ENCODE measurements at places on chromosomes 6 and 20.

- DNase-seq: no peak
Observed at GRCh38 chr20:62451970-62452369, 23.8 kb downstream of the GATA5 start.

DNA sequence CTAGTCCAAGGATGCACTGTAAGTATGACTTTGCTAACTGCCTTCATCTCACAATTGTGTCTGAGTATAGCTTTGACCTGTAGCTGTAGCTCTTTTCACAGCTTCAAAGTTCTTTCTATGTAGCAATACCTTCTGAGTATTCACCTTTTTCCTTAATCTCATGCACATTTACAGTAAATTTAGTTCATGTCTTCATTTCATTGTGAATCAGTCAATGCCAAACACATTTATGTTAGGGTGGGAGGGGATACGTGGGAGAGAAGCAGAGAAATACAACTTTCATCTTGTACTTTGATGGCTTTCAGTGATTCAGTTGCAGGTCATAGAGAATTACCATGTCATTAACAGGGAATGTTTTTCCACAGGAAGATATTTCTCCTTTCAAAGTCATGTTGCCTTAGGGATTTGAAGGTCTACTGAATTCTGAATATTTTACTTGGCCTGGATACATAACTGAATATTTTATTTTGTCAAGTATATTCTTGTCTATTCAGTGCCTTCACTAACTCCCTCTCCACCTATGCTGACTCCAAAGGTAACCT, 119.2 kb downstream of the TINAG start:
- DNase-seq: peak; percentile 60

GRCh38 chr6:140051521-140052512, 677.4 kb upstream of the CITED2 start:
- peak; percentile 99 for DNase-seq

- no peak for DNase-seq
Observed at GRCh38 chr6:20447581-20448132, 46.0 kb downstream of the E2F3 start.

- no peak for DNase-seq
Observed at GRCh38 chr6:106092279-106092678, 6.1 kb downstream of the PRDM1 start.

- no peak for DNase-seq
Observed at GRCh38 chr6:29723666-29724588, 693 bp downstream of the HLA-F start.

DNA sequence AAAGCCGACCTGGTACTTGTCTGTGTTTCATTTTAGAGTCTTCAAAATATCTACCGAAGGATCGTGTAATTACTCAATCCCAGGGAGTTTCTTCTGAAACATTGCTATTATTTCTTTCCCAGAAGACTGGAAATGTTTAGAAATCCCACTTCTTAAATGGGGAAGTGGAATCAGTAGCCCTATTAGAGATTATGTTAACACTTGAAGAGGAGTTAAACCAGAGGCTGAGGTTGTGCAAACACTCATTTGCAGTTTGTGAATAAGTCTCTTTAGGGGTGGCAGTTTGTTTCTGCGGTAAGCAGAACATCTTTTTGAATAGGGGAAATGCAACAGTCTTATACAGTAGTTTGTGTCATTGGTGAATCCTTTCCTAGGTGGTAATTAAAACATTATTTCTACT, 21.3 kb downstream of the DSP start:
- DNase-seq: no peak

DNA sequence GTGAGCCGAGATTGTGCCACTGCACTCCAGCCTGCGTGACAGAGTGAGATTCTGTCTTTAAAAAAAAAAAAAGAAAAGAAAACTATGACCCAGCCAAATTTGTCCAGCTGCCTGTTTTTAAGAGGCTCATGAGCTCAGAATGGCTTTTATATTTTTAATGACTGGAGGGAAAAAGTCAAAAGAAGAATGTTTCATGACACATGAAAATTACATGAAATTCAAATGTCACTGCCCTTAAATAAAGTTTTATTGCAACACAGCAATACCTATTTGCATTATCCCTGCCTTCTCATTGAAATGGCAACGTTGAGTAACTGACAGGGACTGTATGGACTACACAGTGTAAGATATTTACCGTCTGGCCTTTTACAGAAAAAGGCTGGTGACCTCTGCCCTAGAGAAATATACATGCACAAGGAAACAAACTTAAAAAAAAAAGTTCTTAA, 11.4 kb downstream of the SENP6 start:
- DNase-seq: no peak

DNA sequence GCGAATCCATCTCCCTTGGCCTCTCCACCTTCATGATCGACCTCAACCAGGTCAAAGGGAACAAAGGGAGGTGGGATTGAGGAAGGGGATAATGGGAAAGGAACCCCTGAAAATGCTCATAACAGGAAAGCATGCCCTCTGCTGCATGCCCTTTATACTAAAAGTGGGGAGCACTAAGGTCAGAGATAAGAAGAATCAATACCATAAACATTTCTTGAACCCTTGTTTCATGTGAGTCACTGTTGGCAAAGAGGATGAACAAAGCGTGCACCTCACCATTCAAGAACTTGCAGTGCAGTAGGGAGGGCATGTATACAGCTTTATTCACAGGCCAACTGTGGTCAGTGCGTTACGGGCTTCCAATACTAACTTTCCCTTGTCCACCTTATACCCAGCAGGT, 1.7 kb upstream of the SAPCD1 start:
- no peak for DNase-seq

DNA sequence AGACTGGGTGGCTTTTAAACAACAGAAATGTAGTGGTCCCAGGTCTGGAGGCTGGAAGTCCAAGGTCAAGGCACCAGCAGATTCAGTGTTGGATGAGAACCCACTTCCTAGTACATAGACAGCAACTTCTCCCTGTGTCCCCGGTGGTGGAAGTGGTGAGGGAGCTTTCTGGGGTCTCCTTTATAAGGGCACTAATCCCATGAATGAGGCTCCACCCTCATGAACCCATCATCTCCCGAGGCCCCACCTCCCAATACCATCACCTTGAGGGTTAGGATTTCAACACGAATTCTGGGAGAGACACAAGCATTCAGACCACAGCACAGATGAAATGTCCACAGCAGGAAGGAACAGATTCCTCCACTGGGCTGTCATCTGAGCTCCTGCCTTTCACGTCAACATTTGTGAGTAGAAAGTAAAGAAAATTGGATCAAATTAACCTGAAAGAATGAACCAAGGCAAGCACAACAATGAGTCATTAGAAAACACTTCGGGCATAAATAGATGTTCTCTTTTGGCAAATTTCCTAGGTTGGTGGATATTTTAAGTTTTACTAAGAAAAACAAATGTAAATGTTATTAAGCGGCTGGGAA, 130.7 kb downstream of the RNASET2 start:
- DNase-seq: peak; percentile 40

GRCh38 chr6:75144386-75144785, 61.5 kb downstream of the COL12A1 start:
- DNase-seq: no peak

- no peak for DNase-seq
Observed at GRCh38 chr6:29925321-29925720, 17.0 kb upstream of the HLA-A start.

DNA sequence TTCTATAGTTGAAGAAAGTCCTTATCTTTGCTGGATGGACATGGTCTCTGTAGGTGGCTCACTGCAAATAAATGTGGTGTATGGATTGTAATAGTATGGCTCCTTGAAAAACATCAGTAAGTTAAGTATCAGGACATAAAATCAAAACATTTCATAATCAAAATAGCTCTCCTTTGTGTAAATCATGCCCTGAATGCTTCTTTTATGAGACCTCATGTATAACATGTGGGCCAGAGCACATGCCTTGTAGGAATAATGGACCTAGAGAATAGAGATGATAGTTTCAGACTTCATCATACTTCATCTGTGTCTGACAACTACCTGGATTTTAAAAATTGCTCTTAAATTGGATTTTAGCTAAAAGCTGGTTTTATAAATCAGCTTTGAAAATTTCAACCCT, 159.9 kb downstream of the ASCC3 start:
- no peak for DNase-seq

DNA sequence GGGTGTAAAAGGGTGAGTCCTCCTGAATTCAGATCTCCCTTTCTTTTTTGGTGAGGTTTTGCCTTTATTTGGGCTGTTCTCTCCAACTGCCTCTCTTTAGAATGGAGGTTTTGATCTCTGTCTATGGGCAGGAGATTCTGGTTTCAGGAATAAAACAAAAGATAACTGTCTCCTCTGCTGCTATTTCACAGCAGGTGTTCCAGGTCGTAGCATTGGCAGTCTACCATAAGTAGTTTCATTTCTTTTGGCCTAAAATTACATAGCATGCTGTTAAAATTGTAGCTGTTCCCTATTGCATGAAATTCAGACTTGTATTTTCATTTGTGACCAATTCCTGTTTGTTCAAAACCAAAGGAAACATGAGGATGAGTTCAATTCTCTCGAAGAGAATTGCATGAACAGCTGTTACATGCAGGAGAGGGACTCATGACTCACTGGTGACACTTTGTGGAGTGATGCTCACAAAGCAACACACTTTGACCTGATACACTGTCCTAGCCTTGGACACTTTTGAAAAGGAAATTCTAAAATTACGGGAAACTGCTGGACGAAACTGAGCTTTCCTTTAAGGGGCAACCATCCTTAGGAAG, 76.8 kb upstream of the SIRPG start:
- DNase-seq: no peak

DNA sequence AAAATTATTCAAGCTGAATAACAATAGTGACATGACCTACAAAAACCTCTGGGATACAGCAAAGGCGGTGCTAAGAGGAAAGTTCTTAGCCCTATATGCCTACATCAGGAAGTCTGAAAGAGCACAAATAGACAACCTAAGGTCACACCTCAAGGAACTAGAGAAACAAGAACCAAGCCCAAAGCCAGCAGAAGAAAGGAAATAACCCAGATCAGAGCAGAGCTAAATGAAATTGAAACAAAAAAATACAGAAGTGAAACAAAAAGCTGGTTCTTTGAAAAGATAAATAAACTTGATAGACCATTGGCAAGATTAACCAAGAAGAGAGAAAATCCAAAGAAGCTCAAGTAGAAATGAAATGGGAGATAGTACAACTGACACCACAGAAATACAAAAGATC, 47.6 kb upstream of the NOTCH4 start:
- DNase-seq: no peak

DNA sequence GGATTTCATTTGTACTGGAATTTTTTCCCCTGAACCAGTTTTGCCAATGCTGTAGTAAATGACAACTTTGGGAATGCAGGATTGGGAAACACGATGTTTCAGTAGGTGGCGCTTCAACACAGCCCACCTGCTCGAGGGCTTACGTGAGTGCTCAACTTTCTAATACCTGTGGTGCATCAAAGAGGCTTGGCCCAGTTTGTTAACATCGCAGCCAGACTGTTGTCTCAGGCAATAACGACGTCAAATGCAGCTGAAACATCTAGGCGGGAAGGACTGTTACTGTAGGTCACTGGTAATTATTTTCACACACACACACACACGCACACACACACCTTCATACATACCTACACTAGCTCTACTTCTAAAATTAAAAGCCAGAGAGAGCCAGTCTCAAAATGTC, 815.5 kb upstream of the SLC35B3 start:
- peak; percentile 74 for DNase-seq

GRCh38 chr6:18395177-18395855, 8.2 kb downstream of the RNF144B start:
- no peak for DNase-seq

DNA sequence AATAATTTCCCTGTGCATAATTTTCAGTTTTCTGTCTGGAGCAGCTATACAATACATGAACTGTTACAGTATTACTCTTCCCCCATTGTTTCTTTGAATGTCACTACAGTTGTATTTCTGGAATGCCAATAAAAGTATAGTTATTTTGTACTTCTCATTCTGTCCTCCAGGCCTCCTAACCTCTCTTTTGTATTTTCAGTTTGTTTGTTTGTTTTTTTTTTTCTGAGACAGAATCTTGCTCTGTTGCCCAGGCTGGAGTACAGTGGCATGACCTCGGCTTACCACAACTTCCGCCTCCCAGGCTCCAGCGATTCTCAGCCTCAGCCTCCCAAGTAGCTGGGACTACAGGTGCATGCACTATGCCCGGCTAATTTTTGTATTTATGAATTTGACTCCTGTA, 16.8 kb upstream of the ARID1B start:
- DNase-seq: no peak

GRCh38 chr6:17397764-17398194, 4.4 kb downstream of the CAP2 start:
- peak; percentile 57 for DNase-seq

- DNase-seq: peak; percentile 91
Observed at GRCh38 chr20:6660441-6660840, 107.0 kb upstream of the BMP2 start.

GRCh38 chr20:39800548-39800947, 838.4 kb downstream of the DHX35 start:
- DNase-seq: peak; percentile 45

GRCh38 chr6:140563728-140564127, 1189.3 kb upstream of the CITED2 start:
- DNase-seq: no peak

Measured in foreskin keratinocyte (primary cell).